ENCODE measurements at places on chromosomes 5 and 9. TPM values are rescaled to one million over a fixed set of nuclear protein-coding genes. Genes with fewer than 3 reads are reported as not detected.

The CEP120 gene
- 23.5 TPM for polyA plus RNA-seq

The HRCT1 gene
- 0.60 TPM for polyA plus RNA-seq

The FRMPD1 gene
- 1.0 TPM for polyA plus RNA-seq

The NDUFS6 gene
- 87.5 TPM for polyA plus RNA-seq

The SLCO6A1 gene
- polyA plus RNA-seq, result 0.11 TPM

The AGXT2 gene
- 62.0 TPM for polyA plus RNA-seq

The FOXD4L6 gene
- not detected for polyA plus RNA-seq

The CCDC192 gene
- polyA plus RNA-seq, result 1.1 TPM

The AKNA gene
- 10.7 TPM for polyA plus RNA-seq

The CRB2 gene
- polyA plus RNA-seq, result 20.0 TPM

The ROPN1L gene
- 0.37 TPM for polyA plus RNA-seq

The ADRA1B gene
- polyA plus RNA-seq, result 2.9 TPM

The TMEM215 gene
- 0.14 TPM for polyA plus RNA-seq

The GLDC gene
- 21.4 TPM for polyA plus RNA-seq

The HSD17B3 gene
- polyA plus RNA-seq, result 1.2 TPM

The NXNL2 gene
- 2.2 TPM for polyA plus RNA-seq

The ATP10B gene
- polyA plus RNA-seq, result 0.54 TPM

The CBY3 gene
- polyA plus RNA-seq, result 1.9 TPM

The FBP2 gene
- not detected for polyA plus RNA-seq

The PCDHGC4 gene
- 3.6 TPM for polyA plus RNA-seq

The BTNL3 gene
- polyA plus RNA-seq, result 0.20 TPM

The FST gene
- 47.7 TPM for polyA plus RNA-seq

DNA sequence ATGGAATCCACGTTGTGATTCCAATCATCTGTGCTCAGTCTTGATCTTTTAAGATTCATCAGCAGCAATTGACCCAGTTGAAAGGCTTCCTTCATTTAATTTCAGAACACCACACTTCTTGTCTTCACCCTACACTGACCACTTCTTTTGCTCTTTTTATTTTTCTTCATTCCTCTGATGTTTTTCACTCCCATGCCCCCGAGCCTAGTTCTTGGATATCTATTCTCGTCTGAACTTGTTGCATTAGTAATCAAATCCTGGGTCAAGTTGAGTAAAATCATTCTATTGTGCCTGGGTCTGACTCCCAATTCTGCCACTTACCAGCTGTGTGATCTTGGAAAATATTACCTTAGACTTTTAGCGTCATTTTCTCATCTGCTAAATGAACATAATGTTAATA is 356.5 kb downstream of the CDH12 start:
- no peak for DNase-seq

DNA sequence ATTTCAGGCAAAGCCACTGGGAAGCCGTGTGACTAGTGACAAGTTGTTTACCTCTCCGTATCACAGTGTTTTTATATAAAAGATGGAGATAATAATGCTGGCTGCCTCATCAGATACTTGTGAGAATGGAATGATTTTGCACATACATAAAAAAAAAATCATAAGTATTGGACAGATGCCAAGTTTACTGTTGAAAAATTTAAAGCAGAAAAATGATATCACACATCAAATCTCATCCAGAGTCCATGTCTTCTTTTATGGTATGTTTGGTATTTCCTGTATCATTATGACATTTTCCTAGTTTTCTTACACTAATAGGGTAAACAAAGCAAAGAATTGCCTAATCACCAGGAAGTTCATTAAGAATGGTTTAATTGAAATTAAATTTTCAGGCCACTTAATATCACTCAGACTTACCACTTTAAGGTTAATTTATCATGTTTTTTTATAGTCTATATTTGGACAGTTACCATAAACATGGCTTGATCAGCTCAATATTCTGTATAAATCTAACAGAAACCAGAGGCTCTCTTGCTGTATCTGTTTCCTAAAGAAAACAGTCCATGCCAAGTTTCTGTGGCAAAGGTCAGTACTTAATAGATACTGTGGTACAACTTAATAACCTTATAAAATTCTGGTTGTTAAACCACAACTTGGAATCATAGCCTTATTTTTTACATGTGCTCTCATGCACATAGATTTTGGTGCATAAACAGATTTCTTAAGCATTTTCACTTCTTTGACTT is 656.5 kb upstream of the RIOK2 start:
- no peak for DNase-seq

DNA sequence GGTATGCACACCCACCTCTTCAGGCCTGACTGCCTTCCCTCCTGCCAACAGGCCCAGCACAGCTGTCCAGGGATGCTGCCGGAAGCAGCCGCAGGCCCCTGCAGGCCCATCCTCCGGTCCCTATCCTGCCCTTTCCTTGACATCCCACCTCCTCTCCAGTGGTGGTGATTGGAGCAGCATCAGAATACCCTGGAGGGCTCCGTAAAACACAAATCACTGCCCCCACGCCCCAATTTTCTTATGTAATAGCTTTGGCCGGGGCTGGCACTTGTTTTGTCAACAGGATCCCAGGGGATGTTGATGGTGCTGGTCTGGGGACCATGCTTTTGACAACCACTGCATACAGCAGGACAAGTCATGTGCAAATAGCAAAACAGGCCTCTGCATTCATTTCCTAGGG is 274.5 kb downstream of the GADD45G start:
- no peak for DNase-seq

GRCh38 chr5:150517272-150518152 is 9.6 kb downstream of the NDST1 start:
- no peak for DNase-seq

GRCh38 chr5:32531885-32532520 is 53.4 kb upstream of the SUB1 start:
- no peak for DNase-seq

- DNase-seq, result no peak
Observed at GRCh38 chr5:143606043-143606752, 202.7 kb upstream of the NR3C1 start.

DNA sequence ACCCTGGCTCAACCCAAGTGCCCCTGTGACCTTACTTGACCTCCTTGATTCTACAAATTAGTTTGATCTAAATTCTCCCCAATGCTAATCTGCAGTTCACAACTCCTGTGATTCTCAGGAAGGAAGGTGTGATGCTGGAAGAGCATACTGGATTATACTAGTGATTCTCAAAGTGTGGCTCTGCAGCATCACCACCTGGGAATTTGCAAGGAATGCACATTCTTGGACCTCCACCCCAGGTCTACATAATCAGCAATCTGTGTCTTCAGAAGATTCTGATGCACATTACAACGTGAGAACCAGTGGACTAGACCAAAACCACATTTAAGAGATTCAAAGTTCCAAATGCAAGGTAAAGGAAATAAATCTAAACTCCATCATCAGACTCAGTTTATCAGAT is 198.6 kb downstream of the AGTPBP1 start:
- no peak for DNase-seq

DNA sequence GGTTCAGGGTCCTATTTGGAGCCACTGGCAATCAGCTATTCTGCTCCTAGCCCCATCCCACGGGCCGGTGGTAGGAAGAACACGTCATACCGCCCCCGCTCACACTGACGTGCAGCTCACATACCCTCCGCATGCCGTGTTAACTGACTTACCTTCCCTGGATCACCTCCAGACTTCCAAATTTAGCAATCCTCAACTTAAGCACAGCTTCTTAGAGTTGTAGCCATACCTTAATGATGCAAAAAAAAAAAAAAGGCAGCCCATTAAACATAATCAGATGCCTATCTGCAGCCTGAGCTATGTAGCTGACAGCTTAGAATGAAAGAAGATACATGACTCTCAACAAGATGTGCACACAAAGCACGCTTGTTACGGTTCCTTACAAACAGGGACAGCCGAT is 93.0 kb downstream of the IRX2 start:
- DNase-seq, result no peak

- DNase-seq, result no peak
Observed at GRCh38 chr5:165258197-165258771, 1752.9 kb downstream of the MAT2B start.

GRCh38 chr5:150114102-150114641 is 27.8 kb upstream of the CSF1R start:
- no peak for DNase-seq

- DNase-seq, result no peak
Observed at GRCh38 chr5:79330071-79330470, 94.1 kb downstream of the JMY start.

GRCh38 chr5:178165581-178165980 is 11.9 kb upstream of the NHP2 start:
- DNase-seq, result no peak

GRCh38 chr9:29511680-29512079 is 1938.4 kb upstream of the C9orf72 start:
- DNase-seq, result no peak

DNA sequence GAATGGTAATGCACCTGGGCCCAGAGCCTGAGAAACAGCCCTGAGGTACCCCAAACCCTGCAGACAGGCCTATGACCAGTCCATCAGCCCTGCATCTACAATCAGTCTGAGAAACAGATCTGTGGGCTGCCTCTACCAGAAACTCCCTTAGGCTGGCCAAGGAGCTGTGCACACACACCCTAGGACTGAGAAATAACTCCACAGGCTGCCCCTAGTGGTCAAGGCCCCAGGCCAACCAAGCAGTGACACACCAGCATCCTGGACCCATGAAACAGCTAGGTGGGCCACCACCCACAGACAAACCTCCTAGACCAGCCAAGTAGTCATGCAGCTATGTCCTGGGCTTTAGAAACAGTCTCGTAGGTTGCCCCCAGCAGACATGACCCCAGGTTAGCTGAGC is 253.6 kb upstream of the VLDLR start:
- DNase-seq, result no peak

- no peak for DNase-seq
Observed at GRCh38 chr9:8673830-8674229, 874.3 kb upstream of the DMAC1 start.

- no peak for DNase-seq
Observed at GRCh38 chr5:73420666-73421065, 27.9 kb downstream of the FOXD1 start.

DNA sequence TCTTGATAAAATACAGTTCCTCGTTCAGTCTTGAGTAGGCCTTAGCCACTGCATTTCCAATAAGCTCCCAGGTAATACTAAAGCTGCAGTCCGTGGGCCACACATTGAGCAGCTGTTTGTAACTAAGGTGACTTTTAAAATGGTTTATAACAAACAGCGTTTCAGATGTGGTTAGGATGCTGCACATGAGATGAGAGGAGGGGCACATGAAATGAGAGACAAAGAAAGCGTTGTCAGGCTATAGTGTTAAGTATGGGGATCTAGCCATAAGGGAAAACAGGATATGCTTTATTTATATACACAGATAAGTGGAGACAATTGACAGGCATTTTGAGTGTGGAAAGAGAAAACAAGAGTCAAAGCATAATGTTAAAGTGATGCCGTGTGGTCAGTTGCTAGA is 89.9 kb downstream of the PAM start:
- no peak for DNase-seq

- no peak for DNase-seq
Observed at GRCh38 chr9:114806526-114806900, 674 bp upstream of the TNFSF15 start.

- no peak for DNase-seq
Observed at GRCh38 chr5:127870914-127871313, 167.7 kb downstream of the CCDC192 start.

DNA sequence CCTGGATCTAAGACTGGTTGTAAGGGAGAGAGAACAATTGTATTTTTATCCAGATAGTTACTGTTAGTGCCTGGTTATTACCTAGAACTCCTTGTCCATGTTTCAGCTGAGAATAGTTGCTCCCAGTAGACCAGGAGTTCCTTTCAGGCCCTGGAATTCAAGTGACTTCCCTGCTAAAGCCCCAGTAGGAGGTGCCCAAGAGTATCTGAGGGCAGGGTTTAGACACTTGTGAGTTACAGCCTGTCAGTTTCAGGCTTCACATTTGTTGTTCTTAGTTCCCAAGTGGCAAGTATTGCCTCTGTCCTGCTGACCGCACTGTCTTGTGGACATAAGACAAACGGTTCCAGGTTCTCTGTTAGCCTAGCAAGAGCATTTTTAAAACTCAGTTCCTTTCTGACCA is 743.9 kb upstream of the SEMA6A start:
- DNase-seq, result no peak

- DNase-seq, result no peak
Observed at GRCh38 chr5:159178978-159179377, 30.4 kb downstream of the RNF145 start.

DNA sequence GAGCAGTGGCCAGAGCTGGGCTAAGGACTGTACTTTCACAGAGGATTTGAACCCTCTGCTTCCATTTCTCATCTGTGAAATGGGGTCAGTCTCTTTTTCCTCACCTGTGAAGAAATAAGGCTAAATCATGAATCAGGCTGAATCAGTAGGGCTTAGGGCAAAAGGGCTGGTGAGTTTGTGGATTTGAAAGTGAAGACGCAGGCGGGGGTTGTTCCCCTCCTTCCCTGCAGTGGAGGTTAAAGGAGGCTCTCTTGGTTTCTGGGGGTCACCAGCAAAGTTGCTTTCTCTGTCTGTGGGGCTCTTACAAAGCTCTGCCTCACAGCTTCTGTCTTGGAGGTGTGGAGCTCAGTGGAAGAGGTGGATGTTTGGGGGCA is 17.6 kb upstream of the NDST1 start:
- no peak for DNase-seq

- DNase-seq, result no peak
Observed at GRCh38 chr5:107112216-107112615, 558.5 kb downstream of the EFNA5 start.

DNA sequence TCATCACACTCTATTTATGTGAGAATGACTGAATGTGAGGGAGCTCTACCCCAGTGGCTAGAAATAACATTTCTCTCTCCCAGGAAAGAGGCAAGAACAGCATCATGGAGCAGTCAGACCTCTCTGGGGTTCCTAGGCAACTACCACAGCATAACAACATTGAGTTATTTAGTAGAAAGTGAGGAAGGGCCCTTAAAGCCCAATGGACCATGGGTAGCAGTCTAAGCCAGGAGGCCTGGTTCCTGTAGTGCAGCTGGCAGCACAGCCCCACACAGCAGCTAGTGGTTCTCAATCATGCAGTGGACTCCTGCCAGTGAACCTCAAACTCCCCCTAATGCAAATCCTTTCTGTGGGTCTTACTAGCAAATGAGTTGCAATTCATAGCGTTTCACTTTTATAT is 55.3 kb downstream of the SPEF2 start:
- no peak for DNase-seq

GRCh38 chr9:123997665-123998277 is 13.8 kb upstream of the LHX2 start:
- no peak for DNase-seq

GRCh38 chr5:154620411-154620810 is 134.8 kb upstream of the LARP1 start:
- DNase-seq, result no peak

GRCh38 chr5:146832985-146833732 is 45.4 kb downstream of the PPP2R2B start:
- no peak for DNase-seq

GRCh38 chr5:173488144-173488543 is 128.3 kb downstream of the BOD1 start:
- DNase-seq, result no peak

Data from renal cortex interstitium (tissue), 15 donors.